ENCODE measurements at places on chromosomes 11 and 22.

DNA sequence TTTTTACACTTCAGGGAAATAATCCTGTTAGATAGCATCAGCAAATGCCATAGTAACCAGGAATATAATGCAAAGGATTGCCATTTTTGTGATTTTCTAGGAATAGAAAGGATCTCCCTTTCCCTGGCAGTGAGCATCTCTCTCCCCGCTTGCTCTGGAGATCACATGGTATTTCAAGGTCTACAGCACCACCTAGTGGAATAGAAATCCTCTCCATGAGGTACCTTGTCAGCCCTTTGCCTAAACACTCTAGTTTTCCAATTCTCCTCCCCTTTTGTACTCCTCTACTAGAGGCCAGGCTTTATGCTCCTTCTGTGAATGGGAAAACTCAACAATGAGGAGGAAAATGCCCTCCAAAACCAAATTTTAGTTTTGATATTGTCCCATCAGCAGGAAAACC, 78.4 kb downstream of the XRRA1 start:
- DNase-seq: no peak

DNA sequence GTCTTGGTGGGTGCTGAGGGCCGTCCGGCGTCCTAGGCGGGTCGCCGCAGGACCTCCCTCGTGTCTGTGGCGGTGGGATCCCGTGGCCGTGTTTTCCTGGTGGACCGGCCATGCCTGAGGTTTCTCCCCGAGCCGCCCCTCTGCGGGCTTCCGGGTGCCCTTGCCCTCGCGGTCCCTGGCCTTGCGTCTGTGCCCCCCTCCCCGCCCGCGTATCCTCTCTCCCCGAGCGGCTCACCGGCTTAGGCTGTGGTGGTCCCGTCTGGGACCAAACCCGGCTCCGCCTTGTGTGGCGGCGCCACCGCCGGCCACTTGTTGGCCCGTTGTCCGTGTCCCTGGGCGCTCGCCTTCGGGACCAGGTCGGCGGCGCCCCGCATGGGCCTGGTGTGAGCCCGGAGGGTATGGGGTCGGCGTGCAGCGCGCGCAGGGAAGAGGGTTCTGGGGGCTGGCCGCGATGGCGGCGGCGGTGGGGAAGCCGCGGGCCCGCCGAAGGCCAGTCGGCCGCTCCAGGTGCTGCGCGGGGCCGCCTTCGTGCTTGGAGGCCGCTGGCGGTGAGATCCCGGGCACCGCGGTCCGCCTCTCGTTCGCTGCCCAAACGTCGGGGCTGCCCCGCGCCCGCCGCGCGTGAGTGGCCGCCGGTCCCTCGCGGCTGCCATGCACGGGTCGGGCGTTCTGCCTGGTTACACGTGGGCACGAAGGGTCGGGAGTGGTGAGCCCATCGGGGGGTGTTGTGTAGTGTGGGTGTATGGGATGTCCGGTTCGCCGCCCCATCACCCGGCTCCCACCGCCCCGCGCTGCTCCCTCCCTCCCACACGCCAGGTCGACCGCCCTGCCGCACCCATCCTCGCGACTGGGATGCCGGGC, 3899.1 kb upstream of the OR11H1 start:
- DNase-seq: no peak

DNA sequence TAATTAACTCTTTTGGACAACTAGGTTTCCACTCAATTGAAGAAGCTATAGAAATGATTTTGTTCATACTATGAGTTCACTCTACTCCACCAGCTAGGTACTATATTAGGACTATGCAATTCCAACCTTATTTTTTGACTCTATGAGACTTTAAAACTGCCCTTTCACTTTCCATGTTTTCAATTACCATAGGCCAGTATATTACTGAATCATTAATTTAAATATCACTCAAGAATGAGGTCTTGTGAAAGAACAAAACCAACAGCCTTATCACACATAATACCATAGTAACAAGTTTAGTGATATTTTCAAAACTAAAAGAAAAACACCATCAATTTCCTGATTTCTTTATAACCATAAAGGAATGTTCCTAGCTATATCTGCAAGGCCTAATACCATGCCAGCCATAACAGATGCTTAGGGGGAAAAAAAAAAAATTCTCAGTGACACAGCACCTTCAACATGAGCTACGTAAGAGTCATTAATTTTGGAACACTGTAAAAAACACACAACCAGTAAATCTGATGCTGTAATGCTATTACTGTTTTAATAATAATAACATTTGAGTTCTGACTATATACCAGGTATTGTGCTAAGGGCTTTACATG, 6.1 kb downstream of the DCUN1D5 start:
- DNase-seq: no peak

DNA sequence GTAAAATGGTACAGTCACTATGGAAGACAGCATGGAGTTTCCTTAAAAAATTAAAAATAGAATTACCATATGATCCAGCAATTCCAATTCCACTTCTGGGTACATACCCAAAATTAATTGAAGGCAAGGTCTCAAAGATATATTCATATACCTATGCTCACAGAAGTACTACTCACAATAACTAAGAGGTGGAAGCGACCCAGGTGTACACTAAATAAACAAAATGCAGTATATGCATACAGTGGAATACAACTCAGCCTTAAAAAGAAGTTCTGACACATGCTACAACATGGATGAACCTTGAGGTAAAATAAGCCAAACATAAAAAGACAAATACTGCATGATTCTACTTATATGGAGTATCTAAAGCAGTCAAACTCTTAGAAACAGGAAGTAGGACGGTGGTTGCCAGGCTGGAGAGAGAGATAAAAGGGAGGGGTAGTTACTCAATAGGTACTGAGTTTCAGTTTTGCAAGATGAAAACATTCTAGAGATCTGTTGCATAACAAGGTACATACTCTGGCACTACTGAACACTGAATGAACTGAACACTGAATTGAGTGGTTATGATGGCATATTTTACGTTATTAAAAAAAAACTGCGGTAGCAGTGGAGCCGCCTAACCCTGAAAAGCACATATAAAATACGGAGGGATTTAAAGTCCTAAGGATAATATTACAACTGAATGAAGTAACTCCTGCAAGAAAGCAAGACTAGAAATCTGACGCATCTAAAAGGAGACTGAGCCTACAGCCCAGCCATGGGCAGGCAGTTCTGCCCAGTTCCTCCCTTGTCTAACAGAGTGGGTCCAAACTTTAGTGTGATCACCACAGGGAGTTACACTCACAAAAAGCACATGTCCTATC, 12.8 kb downstream of the DGCR2 start:
- no peak for DNase-seq

- DNase-seq: no peak
Measured at GRCh38 chr11:117876341-117877119, at the start of gene FXYD6. FXYD6 (minus strand) TSS chr11:117876658; CDS start chr11:117842776, 33,882 bp downstream.

DNA sequence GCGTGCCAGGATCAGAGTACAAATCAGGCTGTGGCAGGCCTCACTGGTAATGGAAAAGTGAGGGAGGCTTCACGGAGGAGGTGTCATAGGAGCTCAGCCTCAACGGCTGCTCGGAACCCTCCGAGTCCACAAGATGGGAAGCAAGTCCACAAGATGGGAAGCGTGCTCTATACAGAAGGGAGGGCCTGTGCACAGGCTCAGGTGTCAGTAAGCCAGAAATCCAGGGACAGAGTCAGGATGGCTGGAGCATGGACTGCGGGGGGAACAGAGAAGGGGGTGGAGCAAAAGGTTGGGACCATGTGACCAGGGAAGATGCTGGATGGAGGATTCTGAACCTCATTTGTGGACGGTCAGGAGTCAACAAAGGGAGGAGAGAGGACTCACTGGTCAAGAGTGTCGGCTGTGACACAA, 3.4 kb upstream of the DPP3 start:
- DNase-seq: no peak

- no peak for DNase-seq
Measured at GRCh38 chr11:61474013-61474643, 34.4 kb upstream of the LRRC10B start.

- DNase-seq: no peak
Measured at GRCh38 chr22:37190262-37190780, 2.3 kb upstream of the C1QTNF6 start.

DNA sequence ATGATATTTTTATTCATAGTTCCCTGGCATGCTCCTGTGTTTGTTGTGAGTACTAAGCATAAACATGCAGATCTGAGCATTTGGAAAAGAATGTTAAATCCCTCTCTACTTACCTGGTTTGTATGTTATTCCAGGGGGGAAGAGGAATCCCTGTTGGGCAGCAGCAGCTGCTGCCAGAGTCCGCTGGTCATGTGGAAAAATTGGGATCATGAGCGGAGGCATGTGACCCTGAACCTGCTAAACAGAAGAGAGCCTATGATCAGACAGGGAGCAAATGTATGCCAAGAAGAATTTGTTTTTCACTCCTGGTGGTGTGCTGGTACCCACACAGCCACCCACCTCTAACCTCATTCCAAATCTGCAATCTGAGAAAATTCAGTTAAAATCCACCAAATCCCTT, 244.7 kb downstream of the SOX6 start:
- no peak for DNase-seq

GRCh38 chr11:129189646-129190045, 2.5 kb downstream of the ARHGAP32 start:
- no peak for DNase-seq

GRCh38 chr11:65528819-65529350, 4.0 kb downstream of the SCYL1 start:
- DNase-seq: no peak

GRCh38 chr11:133081730-133082452, 450.4 kb downstream of the OPCML start:
- DNase-seq: no peak

DNA sequence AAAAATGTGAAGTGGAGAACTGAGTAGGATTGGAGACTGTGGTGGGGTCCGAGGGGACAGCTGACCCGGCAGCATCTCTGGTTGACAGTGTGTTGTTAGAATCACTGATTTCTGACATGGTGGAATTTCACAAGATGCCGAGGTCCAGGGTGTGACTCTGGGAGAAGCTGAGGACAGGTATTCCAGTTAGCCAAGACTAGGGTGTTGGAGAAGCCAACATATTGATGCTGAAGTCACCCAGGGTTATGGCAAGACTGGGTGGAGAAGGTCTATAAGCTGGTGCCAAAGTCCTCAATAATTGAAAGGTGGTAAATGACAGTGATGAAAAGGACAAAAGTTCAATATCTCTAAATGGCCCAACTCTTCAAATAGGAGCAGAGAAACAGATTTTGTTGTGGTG, 86.1 kb downstream of the ME3 start:
- no peak for DNase-seq

DNA sequence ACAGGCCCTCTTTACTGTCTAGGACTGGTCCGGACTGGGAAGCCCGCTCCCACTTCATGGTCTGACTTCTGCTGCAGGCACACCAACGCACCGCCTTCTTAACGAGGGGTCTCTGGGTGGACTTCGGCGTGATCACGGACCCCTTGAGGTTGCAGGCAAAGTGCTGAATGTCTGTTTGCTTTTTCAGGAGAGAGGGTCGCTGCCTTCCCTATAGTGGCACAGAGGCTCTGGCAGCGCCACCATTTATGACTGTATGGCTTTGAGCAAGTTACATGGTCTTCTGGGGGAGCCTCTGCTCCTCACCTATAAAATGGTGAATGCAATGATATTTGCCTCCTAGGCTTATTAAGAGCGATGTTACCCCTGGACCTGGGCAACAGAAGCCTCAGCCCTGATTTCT, 1.4 kb upstream of the SCN4B start:
- no peak for DNase-seq

- DNase-seq: no peak
Measured at GRCh38 chr11:80798174-80798573, 1357.3 kb upstream of the TENM4 start.

GRCh38 chr11:69463181-69463994, 18.1 kb upstream of the LINC01488 start:
- no peak for DNase-seq

DNA sequence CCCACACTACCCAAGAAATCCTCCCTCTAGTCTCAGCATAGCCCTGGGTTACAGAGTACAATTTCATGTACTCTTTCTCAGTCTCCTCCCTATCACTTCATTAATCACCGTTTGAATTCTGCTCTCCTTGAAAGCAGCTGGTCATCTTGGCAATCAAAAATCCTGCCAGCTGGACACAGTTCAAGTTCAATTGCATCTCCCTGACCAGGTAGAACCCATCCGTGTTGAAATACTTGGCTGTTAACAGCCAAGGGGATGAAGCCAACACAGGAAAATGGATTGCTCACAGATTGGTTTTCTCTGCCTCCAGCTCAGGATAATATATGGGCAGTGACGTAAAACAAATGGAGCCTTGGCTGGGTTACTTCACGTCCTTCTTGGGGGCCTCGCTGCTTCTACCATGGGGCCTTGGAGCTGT, 55.1 kb upstream of the GRK3 start:
- no peak for DNase-seq

GRCh38 chr11:74004759-74005615, 3.9 kb downstream of the UCP3 start:
- no peak for DNase-seq

- no peak for DNase-seq
Measured at GRCh38 chr22:25080855-25081254, 118.8 kb upstream of the CRYBB3 start.

- no peak for DNase-seq
Measured at GRCh38 chr11:2860636-2861035, 24.9 kb downstream of the CDKN1C start.

DNA sequence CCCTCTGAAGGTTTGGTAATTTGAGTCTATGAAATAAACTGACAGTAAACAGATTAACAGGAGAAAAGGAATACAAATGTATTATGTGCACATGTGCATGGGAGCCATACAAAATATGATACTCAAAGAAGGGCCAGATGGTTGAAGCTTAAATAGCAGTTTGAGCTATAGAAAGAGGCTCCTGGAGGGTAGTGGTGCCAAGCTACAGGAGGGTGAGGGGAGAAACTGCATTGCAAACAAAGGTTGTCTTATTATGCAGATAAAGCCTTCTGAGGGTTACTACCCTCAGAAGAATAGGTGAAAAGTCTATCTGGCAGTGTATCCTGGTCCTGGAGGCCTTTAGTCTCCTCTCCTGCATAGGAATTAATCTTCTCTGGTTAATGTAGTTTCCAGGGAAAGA, 267.3 kb upstream of the MPPED2 start:
- DNase-seq: no peak

DNA sequence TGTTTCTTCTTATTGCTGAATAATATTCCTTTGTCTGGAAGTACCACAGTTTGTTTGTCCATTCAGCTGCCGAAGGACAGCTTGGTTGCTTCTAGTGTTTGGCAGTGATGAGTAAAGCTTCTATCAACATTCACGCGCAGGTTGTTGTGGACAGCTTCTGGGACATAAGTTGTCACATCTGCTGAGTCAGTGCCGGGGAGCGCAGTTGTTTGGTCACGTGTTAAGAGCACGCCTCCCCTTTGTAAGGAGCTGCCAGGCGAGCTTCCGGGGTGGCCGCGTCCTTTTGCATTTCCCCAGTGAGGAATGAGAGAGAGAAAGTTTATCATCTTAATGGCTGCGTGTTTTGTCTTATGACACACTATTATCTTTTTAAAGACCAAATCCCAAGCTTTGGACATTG, 30.3 kb downstream of the SAMM50 start:
- DNase-seq: no peak

GRCh38 chr11:113675003-113675561, 31.0 kb downstream of the TMPRSS5 start:
- DNase-seq: no peak

- no peak for DNase-seq
Measured at GRCh38 chr22:22886546-22886945, 1.1 kb upstream of the IGLL5 start.

Data from activated B cell treated with CpG ODN at 0.5 μM for 24 hours (primary cell).